Activated CD4-positive, alpha-beta T cell treated with anti-CD3 and anti-CD28 coated beads, Interleukin-2, amount 10 ng/mL, durations not matched to agents 7 days and 5 days (primary cell): ENCODE measurements at places on chromosomes 16 and 17. TPM values are rescaled to one million over a fixed set of nuclear protein-coding genes. Genes with fewer than 3 reads are reported as not detected.
A peak's percentile ranks its signal among the peaks of the same experiment; 100 is the strongest.

GRCh38 chr17:2412561-2413021 lies 11.7 kb upstream of the MNT start:
- H3K27me3 ChIP-seq: no peaks in the 10 kb centered on the region
- no peak overlapping the region for H3K4me3 ChIP-seq
- no peak for DNase-seq
- H3K27ac ChIP-seq: peak overlapping the region; percentile 50
- H3K4me1 ChIP-seq: no peaks in the 10 kb centered on the region

DNA sequence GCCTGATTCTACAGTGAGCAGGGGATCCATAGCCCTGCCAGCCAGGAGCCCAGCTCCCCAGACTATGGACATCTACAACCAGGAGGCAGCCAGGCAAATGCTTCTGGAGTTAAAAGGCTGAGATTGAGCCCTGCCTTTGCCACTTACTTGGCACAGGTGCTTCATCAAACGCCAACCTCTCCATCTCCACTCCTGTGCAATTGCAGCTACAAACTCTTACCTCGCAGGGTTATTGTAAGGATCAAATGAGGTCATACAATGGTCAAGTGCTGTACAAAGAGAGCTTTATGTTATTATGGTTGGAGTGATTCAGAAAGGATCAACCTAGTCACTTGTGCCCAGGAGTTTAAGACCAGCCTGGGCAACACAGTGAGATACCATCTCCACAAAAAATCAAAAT lies 9.8 kb upstream of the MYO18A start:
- H3K36me3 ChIP-seq: no peaks in the 10 kb centered on the region
- no peak overlapping the region for H3K27ac ChIP-seq
- H3K4me1 ChIP-seq: no peaks in the 10 kb centered on the region
- H3K27me3 ChIP-seq: peaks cover 14% of the 10 kb centered on the region
- DNase-seq: no peak

KLHL36 gene
- 46.2 TPM for total RNA-seq

DNA sequence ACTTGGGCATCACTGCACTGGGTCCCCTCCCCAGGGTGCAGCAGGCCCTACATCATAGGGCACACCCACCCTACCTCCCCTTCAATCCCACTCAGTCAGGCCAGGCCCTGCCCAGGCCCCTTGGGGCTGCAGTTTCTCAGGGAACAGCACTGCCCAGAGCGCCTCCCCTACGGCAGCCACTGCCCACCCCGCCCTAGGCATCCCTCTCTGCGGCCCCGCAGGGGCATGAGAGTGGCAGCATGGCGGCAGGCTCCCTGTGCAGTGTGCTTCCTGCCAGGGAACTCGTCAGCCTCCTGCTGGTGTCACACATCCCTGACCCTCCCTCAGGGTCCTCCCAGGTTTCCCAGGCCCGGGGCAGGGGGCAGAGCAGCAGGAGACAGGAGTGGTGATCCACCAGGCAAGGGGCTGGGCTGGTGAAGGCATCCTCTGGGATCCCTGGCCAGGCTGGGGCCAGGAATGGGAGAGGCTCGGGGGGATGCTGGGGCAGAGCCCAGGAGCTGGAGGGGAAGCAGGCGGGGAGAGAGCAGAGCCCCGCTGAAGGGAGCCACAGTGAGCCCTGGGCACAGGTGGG lies 16.2 kb upstream of the BAHCC1 start:
- DNase-seq: no peak
- no peaks in the 10 kb centered on the region for H3K4me1 ChIP-seq
- no peaks in the 10 kb centered on the region for H3K27me3 ChIP-seq
- no peak overlapping the region for H3K4me3 ChIP-seq
- no peaks in the 10 kb centered on the region for H3K36me3 ChIP-seq
- H3K27ac ChIP-seq: no peak overlapping the region
